ENCODE measurements at places on chromosomes 11 and 22.

- no peak for DNase-seq
These were observed 1106.8 kb downstream of the BRD1 start for GRCh38 chr22:48720662-48721394.

DNA sequence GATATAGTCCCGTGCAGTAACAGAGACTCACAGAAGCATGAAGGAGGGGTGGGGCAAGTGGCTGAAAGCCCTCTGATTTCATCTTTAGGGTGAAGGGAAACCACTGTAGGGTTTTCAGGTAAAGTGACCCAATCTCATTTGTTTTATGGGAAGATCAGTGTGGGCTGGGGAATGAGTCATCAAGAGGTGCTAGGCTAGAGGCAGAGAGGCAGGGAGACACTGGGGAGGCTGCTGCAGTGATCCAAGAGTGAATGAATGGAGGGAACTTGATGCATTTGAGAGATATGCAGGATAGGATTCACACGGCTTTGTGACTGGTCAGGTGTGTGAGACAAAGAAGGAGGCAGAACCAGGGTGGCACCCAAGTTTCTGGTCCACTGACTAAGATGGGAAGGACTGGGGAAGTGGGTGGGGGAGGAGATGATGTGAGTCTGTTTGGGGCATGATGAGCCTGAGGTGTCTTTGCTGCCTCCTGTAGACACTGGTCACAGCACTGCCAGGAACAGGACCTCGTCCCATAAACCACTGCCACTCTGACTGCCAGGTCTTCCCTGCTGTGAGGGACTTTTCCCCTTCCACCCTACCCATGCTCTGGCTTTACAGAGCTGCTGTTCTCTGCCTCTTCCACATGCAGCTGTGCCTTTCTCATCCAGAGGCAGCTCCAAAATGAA, 239.0 kb downstream of the TENM4 start:
- no peak for DNase-seq

- no peak for DNase-seq
These were observed 26.9 kb downstream of the TPST2 start for GRCh38 chr22:26563022-26563421.

DNA sequence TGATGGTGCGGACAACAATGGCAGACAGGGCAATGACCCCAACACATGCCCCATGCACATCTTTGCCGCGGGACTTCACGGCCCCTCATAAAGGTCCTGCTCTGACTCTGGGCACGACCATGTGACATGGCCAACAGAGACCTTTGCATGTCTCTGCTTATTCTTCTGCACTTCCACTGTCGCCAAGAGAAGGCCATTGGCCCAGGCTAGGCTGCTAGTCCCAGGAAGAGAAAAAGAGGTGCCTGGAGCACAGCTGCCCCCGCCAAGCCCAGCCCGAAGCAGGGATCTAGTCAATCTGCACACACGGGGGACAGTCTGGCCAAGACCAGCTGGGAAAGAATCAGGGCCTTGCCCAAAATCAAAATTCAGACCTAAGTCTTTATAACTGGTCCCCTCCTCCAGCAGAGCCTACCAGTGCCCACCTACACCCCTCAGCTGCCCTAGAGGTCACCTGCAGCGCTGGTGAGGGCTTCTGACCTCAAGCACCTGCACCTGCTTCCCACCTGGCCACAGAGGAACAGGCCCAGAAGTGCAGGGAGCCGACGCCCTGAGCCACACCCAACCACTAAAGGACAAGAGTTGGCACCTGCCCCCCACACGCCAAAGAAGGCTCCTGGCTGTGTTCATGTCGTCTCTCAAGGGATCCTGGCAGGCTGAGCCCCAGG, 8.1 kb downstream of the SULT4A1 start:
- DNase-seq: no peak

GRCh38 chr11:94790661-94791180, 22.6 kb downstream of the AMOTL1 start:
- no peak for DNase-seq

- no peak for DNase-seq
These were observed 17.8 kb downstream of the PRRG4 start for GRCh38 chr11:32847511-32847910.

- peak; percentile 44 for DNase-seq
These were observed 1.1 kb upstream of the FBXO7 start for GRCh38 chr22:32473388-32473952.
